Osteocyte (in vitro differentiated cells): ENCODE measurements at places on chromosomes 12 and 14. TPM values are rescaled to one million over a fixed set of nuclear protein-coding genes. Genes with fewer than 3 reads are reported as not detected.

DNA sequence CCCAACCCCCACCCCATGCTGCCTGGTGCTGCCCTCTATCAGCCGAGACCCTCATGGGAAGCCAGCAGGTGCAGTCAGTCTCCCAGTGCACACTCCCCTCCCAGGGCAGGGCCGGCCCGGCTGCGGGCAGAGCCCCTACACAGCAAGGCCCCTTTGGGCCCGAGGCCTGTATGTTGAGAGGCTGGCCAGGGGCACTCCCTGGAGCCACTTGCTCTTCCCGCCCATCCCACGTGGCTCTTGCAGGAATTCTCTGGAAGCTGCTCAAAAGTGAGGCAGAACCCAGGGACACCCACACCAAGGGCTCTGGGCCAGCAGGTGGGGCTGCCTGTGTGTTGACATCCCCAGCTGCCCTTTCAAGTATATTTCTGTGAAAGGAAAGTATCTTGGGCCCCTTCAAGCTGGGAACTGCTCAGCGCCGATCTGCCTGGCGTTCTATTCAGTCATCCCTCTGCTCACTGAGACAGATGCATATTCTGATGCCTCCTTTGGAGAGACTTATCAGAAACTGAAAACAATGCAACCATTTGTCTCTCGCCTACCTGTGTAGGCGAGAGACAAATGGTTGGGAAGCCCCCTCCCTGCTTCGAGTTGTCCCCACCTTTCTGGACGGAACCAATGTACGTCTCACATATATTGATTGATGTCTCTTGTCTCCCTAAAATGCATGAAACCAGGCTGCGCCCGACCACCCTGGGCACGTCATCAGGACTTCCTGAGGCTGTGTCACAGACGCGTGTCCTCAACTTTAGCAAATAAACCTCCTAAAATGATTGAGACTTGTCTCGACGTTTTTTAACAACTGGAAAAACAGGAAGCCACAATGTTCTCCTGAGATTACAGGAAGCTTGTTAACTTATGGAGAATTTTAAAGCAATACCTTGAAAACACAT is 6.0 kb downstream of the GPR132 start:
- peaks cover 4% of the 10 kb centered on the region for H3K27me3 ChIP-seq
- H3K4me3 ChIP-seq, result no peak overlapping the region
- H3K27ac ChIP-seq, result no peak overlapping the region
- H3K36me3 ChIP-seq, result no peaks in the 10 kb centered on the region

DNA sequence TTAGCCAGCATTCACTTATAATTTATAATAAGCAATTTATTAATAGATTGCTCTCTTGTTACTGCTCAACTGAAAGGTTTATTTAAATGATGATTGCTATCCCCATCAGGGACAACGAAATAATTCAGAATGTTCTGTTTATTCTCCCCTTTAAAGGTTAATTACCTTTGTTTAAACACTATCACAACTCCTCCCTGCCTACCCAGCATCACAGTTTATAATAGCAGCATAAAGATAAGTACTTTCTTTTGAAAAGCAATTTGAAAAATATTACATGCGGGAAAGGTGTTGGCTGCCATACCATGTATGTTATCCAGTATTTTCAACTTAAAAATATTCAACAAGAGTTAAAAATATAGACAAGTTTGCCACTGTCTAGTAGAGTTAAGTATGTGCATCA is 30.6 kb downstream of the SCAF11 start:
- no peaks in the 10 kb centered on the region for H3K27me3 ChIP-seq
- no peak overlapping the region for H3K27ac ChIP-seq
- no peak overlapping the region for H3K4me3 ChIP-seq
- H3K4me1 ChIP-seq, result peaks cover 25% of the 10 kb centered on the region
- no peak for DNase-seq
- H3K36me3 ChIP-seq, result peaks cover 47% of the 10 kb centered on the region

DNA sequence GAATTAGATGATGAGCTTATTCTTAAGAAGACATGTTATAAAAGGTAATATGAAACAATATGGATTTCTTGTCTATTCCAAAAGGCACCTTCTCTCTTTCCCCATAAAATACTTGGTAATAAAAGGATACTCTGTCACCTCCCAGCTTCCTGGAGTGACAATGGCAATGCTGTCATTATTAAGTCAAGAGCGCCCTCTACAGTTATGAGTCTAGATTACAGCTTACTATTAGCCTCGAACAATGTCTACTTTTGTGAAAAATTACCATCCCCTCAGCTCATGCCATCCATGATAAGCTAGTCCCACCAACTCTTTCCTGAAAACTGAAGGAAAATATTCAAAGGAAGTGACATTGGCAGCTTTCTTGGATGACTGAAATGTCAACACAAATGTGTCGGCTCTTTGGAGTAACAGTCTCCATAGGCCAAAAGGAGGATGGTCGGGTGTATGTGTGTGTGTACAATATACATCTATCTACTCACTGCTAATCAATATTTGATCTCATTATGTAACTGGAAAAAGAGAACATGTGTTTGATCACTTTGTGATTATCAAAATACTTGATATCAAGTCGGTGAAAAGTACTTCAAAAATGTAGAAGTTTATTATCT is 48.7 kb upstream of the CDKN3 start:
- H3K27ac ChIP-seq, result no peak overlapping the region
- peak; percentile 17 for DNase-seq
- H3K4me3 ChIP-seq, result no peak overlapping the region
- no peaks in the 10 kb centered on the region for H3K36me3 ChIP-seq
- peaks cover 3% of the 10 kb centered on the region for H3K27me3 ChIP-seq

- no peaks in the 10 kb centered on the region for H3K36me3 ChIP-seq
- no peak overlapping the region for H3K27ac ChIP-seq
- DNase-seq, result peak; percentile 49
- H3K27me3 ChIP-seq, result no peaks in the 10 kb centered on the region
- H3K4me1 ChIP-seq, result no peaks in the 10 kb centered on the region
- H3K4me3 ChIP-seq, result no peak overlapping the region
Measured at GRCh38 chr14:72630374-72630773, 263.5 kb downstream of the DPF3 start.

The KRT82 gene
- not detected in 2 replicates for total RNA-seq
